RWPE1 (cell line): ENCODE measurements at places on chromosomes 16 and 17.

DNA sequence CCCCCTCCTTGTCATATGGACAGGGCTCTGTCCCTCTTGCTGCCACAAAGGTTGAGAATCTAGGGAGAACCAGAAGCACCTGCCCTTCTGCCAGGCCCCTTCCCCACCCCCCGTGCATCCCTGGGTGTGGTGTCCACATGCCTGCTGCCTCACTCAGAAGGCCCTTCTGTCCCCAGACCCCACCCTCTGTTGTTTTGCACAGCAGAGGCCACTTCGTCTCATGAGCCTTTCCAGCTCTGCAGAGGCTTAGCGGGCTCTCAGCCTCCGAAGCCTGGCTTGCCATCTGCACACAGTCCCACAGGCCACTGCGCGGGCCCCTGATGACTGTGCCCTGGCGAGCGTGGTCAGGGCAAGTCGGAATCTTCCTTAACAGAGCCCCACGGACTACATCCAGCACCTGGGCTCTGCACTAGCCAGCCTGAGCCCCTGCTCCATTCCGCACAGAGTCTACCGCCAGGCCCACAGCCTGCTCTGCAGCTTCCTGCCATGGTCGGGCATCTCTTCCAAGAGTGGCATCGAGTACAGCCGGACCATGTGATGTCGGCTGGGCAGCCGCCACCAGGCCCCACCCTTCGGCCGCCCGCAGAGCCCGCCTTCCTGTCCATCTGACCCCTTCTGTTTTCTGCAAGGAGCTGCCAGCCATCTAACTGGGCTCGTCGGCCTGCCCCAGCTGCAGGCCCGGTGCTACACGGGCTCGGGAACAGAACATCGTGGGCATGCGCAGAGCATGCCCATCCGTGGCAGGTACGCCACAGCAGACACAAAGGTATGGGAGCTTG lies 10.8 kb downstream of the C16orf90 start:
- DNase-seq, result no peak

- no peak for DNase-seq
These were observed 24.8 kb downstream of the SERPINF1 start for GRCh38 chr17:1786708-1787107.

- DNase-seq, result no peak
These were observed 211.4 kb upstream of the ERCC4 start for GRCh38 chr16:13708347-13709120.

GRCh38 chr17:48244121-48244711 lies 136.7 kb downstream of the SNX11 start:
- DNase-seq, result no peak

DNA sequence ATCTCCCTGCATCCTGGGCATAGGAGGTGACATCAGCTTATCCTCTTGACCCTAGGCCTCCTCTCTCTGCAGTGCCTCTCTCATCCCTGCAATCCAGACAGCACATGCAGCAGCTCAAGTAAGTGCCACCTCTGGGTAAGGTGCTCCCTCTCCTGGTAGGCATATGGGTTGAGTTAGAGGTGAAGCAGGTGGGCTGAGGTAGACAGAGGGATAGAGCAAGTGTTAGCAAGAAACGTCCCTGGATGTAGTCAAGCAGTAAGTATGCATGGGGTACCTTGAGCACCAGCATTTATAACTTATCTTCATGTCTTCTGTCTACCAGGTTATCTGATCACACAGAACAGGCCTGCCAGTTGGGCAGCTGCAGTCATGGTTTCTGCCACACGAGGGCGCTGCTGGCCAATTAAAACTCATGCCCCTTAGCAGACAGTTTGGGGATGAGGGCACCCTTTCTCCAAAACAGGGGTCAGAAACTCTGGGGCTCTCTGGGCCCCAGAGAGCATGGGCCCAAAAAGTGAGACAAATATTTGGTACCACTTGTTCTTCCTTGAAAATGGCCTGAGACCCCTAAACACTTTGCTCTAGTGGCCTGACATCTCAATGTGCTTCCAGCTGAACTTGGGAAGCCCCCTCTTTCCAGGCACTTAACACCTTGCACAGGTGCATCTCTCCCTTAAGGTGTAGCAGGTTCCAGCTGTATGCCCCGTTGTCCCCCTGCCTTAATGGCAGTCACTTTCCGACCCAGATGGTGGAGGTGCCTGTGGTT lies 59.8 kb downstream of the NEUROD2 start:
- DNase-seq, result peak; percentile 60

DNA sequence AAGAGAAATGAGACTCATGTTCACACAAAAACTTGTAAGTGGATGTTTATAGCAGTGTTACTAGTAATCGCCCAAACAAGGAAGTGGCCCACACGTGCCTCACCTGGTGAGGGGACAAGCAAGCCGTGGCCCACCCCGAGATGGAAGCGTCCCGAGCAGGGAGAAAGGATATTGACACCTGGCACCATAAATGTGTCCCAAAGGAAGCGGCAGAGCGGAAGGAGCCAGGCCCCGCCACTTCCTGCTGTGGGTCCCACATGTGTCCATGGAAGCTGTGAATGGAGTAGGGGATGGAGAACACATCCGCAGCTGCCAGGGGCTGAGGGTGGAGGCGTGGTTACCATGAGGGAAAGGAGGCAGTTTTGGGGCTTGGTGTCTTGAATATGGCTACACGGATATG lies 18.9 kb downstream of the KCNJ18 start:
- DNase-seq, result no peak

- no peak for DNase-seq
These were observed 11.8 kb upstream of the CDC42EP4 start for GRCh38 chr17:73323409-73324159.

- no peak for DNase-seq
These were observed 12.5 kb downstream of the CDH5 start for GRCh38 chr16:66378741-66379570.

DNA sequence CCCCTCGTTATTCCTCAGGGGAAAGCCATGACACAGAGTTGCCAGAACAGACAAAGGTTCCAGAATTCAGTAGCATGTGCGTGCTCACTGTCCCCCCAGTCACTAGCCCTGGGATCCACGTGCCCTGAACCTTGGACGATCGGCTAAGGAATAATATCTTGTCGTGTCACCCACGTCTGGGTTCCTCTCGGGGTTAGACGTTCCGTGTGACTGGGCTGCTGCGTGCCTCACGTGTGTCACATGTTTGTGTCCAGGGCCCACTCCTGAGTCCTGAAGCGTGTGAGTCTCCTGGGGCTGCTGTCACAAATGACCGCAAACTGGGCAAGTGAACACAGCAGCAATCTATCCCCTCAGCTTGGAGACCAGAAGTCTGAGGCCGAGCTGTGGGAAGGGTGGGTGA lies 12.4 kb upstream of the ZNF469 start:
- DNase-seq, result no peak

DNA sequence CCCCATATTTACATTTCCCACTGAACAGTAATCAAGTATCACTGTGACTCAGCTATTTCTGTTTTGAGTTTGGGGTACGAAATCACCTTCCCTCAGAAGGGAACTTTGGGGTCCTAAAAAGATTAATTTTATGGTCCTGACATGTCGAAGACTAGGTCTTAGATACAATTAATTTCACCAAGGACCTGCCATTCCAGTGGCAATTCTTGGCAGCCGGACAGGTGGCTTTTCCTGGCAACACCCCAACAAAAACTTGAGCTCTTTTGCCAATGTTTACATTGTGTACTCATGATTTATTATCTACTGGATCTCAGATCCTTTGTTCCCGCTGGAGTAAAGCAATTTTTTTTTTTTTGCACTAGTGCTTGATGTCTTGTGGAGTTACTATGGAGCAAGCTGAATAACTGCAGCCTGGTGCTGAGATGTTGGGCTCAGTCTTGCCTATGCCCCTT lies 14.4 kb downstream of the SLFN5 start:
- peak; percentile 66 for DNase-seq

- DNase-seq, result no peak
These were observed 222.9 kb downstream of the CDH8 start for GRCh38 chr16:61813339-61813738.

- DNase-seq, result no peak
These were observed 67.1 kb downstream of the VPS53 start for GRCh38 chr17:647324-648197.

DNA sequence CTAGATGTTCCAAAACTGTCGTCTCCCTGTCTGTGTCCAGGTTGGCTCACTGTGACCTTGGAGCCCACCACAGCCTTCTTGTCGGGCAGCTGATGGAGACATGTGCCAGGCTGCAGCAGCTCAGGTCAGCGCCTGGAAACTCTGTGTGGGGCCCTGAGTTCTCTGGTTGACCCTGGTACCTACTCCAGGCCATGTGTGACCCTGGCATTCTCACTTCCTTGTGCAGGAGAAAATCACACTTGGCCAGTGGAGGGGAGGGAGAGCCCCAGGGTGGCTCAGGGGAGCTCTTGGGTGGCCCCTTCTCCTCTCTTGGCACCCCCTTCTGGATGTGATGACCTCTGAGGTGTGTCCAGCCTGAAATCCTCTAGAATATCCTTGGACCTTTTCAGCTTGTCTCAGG lies 25.0 kb upstream of the CPNE2 start:
- no peak for DNase-seq

DNA sequence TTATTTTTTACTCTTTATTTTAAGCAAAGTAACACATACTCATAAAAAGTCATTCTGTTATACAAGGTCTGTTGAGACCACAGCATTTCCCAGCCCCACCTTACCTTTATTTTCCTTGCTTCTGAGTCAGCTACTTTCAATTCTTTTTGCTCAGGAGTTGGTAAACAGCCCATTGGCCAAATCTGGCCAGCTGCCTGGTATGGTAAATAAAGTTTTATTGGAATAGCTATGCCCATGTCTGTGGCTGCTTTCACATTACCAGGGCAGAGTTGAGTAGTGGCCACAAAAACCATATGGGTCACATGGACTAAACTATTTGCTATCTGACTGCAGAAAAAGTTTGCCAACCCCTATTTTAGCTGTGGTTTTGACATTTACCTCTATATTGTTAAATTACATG lies 3.4 kb upstream of the NSRP1 start:
- DNase-seq, result no peak

DNA sequence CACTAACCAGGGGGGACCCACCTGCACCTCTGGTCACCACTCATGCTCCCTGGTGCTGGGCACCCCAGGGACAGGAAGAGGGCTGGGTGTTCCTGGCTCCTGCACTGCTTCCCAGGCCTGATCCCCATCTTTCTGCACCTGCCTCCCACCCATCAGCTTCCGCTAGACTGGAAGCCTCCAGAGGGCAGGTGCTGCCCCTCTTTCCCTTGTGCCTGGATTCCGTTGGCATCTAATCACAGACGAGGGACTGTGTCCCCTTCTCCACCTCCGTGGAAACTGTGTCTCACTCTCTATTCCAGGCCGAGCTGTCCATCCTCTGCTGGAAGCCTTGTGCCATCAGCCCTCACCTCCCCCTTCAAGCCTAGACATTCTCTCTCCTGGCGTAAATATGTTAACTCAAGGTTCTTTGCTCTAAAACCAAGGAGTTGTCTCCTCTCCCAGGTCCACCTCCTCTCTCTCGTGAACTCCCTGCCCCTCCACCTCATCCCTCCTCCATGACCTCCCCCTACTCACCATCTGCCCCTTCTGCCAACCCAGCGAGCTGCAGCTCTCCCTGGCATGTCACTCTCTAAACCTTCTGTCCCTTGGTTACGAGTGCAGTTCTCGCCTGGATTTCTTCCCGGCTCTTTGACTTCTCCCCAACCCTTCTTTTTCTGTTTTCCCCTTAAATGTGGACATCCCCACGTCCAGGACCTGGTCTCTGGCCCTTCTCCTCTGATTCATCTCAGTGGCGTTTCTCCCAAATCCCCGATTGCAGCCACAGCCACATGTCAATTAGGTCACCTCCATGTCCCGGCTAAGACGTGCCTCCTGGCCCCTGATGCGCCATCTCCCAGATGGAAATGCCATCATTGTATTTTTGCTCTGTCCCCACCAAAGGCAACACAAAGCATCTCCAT lies 107.7 kb downstream of the SEC14L1 start:
- DNase-seq, result no peak

GRCh38 chr16:75860326-75861053 lies 134.2 kb upstream of the CPHXL start:
- DNase-seq, result no peak

GRCh38 chr17:40810494-40810893 lies 10.7 kb upstream of the KRT28 start:
- peak; percentile 79 for DNase-seq

- no peak for DNase-seq
These were observed 39.0 kb downstream of the SOST start for GRCh38 chr17:43719578-43719977.

GRCh38 chr16:87652799-87653198 lies 50.5 kb downstream of the JPH3 start:
- DNase-seq, result no peak

- no peak for DNase-seq
These were observed 38.8 kb downstream of the IST1 start for GRCh38 chr16:71933913-71934695.

DNA sequence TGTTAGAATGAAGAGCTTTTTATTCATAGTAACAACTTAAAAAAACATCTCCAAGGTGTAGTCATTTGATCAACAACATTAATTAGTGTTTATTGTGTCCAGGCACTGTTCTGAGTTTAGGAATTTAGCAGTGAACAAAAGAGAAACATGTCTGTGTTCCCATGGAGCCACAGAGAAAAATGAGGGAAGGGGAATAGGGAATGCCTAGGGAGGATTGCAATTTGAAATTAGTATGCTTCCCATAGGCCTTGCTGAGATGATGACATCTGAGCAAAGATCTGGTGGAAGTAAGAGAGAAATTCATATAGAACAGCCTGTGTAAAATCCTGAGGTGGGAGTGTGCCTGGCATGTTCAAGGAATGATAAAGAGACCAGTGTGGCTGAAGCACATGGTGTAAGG lies 318.0 kb downstream of the BCAS3 start:
- no peak for DNase-seq

GRCh38 chr16:46916980-46917379 lies 32.8 kb downstream of the GPT2 start:
- no peak for DNase-seq

- DNase-seq, result no peak
These were observed 36.0 kb upstream of the ADCY9 start for GRCh38 chr16:4152267-4152666.

GRCh38 chr16:31110106-31111034 lies 2.2 kb downstream of the BCKDK start:
- DNase-seq, result no peak

- no peak for DNase-seq
These were observed 25.4 kb downstream of the RANBP10 start for GRCh38 chr16:67780847-67781564.

GRCh38 chr16:27628241-27628942 lies 78.4 kb downstream of the KATNIP start:
- no peak for DNase-seq

GRCh38 chr16:9123871-9124270 lies 32.4 kb downstream of the HAPSTR1 start:
- peak; percentile 70 for DNase-seq

- DNase-seq, result no peak
These were observed 395.0 kb upstream of the SOX9 start for GRCh38 chr17:71725811-71726210.

DNA sequence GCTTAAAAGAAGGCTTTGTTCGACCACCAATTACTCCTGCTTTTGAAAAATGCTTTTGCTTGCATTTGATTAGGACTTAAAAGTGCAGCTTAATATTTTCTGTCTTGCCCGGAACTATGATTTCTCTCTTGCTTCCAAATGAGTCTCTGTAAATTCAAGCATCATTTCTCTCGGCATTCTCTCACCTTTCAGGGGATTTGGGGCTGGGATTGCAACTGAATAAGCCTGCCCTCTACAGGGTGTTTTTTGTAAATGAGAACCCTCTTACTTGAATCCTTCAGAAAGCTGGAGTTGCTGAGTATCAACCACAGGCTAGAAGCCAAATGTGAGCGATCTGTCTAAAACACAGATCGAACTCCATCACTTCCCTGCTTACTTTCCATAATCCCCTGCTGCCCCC lies 234.6 kb downstream of the TMEM114 start:
- DNase-seq, result no peak

GRCh38 chr16:50741225-50741780 lies 583 bp upstream of the CYLD start:
- peak; percentile 25 for DNase-seq

- DNase-seq, result peak; percentile 54
These were observed 2.0 kb downstream of the TRIM47 start for GRCh38 chr17:75876190-75876937.
